ENCODE measurements at places on chromosomes 16 and 17.
A peak's percentile ranks its signal among the peaks of the same experiment; 100 is the strongest.

- H3K4me1 ChIP-seq = no peaks in the 10 kb centered on the region
- H3K36me3 ChIP-seq = no peaks in the 10 kb centered on the region
- H3K4me3 ChIP-seq = no peak overlapping the region
- H3K27ac ChIP-seq = no peak overlapping the region
- DNase-seq = no peak
- H3K27me3 ChIP-seq = peaks cover 24% of the 10 kb centered on the region
Measured at GRCh38 chr16:56984639-56985038, 4.7 kb upstream of the NLRC5 start.

DNA sequence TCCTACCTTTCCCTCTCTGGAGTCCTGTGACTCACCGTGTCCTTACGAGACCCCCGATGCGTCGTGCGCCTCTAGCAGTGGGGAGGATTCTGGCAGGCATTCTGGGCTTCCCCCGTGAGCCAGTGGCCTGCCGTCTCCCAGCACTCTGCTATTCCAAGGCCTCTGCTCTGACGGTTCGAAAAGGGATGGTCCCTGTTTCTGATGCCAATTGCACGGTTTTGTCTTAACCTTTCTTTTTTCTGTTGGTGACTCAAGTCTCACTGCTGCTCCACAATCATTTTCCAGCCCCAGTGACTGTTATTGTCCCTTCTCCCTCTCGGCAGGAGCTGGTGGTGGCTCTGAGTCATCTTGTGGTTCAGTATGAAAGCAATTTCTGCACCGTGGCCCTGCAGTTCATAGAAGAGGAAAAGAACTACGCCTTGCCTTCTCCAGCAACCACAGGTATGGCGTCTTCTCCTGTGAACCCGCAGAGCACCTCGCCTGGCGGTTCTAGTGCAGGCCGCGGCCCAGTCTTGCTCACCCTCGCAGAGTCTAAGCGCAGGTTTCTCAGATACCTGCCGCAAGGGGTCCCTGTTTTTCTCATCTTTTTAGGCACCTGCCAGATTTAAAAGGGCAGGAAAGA lies 100.1 kb upstream of the CHMP6 start:
- H3K27ac ChIP-seq = peak overlapping the region; percentile 17
- DNase-seq = no peak
- no peak overlapping the region for H3K4me3 ChIP-seq
- H3K27me3 ChIP-seq = no peaks in the 10 kb centered on the region
- H3K36me3 ChIP-seq = peaks cover 21% of the 10 kb centered on the region
- no peaks in the 10 kb centered on the region for H3K4me1 ChIP-seq

GRCh38 chr17:65977041-65977440 lies 214.9 kb downstream of the CEP112 start:
- H3K4me1 ChIP-seq = peaks cover 4% of the 10 kb centered on the region
- no peak overlapping the region for H3K27ac ChIP-seq
- H3K36me3 ChIP-seq = no peaks in the 10 kb centered on the region
- H3K27me3 ChIP-seq = no peaks in the 10 kb centered on the region
- no peak overlapping the region for H3K4me3 ChIP-seq

DNA sequence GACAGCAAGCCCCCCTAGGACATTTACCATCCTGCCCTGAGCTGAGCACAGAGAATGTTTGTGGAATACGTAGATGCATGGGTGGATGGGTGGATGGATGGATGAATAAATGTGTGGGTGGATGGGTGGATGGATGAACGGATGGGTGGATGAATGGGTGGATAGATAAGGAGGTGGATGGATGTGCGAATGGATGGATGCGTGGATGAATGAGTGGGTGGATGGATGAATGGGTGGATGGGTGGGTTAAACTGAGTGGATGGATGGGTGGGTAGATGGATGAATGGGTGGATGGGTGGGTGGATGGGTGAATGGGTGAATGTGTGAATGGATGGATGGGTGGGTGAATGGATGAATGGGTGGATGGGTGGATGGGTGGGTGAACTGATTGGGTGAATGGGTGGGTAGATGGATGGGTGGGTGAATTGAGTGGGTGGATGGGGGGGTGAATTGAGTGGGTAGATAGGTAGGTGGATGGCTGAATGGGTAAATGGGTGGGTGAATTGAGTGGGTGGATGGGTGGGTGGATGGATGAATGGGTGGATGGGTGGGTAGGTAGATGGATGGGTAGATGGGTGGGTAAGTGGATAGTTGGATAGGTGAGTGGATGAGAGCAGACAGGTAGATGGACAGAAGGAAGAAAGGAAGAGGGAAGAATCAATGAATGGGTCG lies 5.2 kb downstream of the TMC6 start:
- no peak for DNase-seq
- no peak overlapping the region for H3K4me3 ChIP-seq
- no peaks in the 10 kb centered on the region for H3K27me3 ChIP-seq
- H3K36me3 ChIP-seq = peaks cover 18% of the 10 kb centered on the region

GRCh38 chr17:41421116-41421515 lies 3.3 kb downstream of the KRT37 start:
- H3K27me3 ChIP-seq = peaks cover 8% of the 10 kb centered on the region
- H3K4me3 ChIP-seq = no peak overlapping the region
- DNase-seq = no peak

GRCh38 chr16:83137326-83137781 lies 510.6 kb downstream of the CDH13 start:
- no peak for DNase-seq
- peak overlapping the region; percentile 80 for H3K27ac ChIP-seq
- H3K4me1 ChIP-seq = no peaks in the 10 kb centered on the region
- H3K4me3 ChIP-seq = no peak overlapping the region

DNA sequence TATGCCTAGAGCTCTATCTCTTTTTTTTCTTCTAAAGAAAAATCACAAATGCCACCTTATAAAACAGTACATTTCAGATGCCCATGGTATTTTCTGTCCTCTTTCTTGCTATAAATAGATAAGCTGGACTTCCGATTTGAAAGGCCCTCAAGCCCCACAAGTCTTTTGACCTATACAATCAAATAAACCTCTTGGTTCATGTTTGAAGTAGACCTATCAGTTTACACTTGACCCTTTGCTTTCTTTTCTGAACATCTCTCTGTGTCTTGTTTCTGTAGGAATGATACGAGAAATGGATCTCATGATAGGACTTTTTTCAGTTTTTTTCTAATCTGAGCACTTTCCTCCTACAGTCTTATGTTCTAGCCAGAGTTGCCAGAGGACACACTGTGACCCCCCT lies 327.2 kb downstream of the SOX9 start:
- no peak overlapping the region for H3K4me3 ChIP-seq
- no peaks in the 10 kb centered on the region for H3K36me3 ChIP-seq
- no peaks in the 10 kb centered on the region for H3K4me1 ChIP-seq
- DNase-seq = no peak
- no peaks in the 10 kb centered on the region for H3K27me3 ChIP-seq

GRCh38 chr16:84648595-84649510 lies 542 bp downstream of the KLHL36 start:
- no peak overlapping the region for H3K27ac ChIP-seq
- no peaks in the 10 kb centered on the region for H3K4me1 ChIP-seq
- peaks cover 11% of the 10 kb centered on the region for H3K36me3 ChIP-seq
- H3K27me3 ChIP-seq = peaks cover 6% of the 10 kb centered on the region
- peak overlapping the region; percentile 88 for H3K4me3 ChIP-seq
- peak; percentile 78 for DNase-seq

Data from endodermal cell (in vitro differentiated cells).